Fibroblast of mammary gland (primary cell): ENCODE measurements at places on chromosomes 2 and 18.

DNA sequence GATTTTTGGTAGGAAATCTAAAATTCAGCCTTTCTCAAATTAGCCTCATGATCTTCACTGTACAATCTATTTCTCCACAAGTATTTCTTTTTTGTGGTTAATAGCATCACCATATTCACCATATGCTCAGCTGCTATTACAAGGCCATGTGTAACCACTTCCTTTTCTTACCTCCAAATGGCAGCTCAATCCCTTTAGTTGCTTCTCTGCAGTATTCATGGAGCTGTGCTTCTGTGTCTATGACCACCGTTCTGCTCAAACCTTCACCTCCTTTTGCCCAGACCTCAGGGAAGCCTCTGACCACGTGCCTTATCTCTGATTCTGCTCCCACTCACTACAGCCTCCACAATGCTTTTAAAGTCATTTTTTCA lies 126.7 kb upstream of the TMEM200C start:
- DNase-seq = peak; percentile 49

- no peak for DNase-seq
Measured at GRCh38 chr2:47159627-47160026, 4.5 kb upstream of the STPG4 start.

DNA sequence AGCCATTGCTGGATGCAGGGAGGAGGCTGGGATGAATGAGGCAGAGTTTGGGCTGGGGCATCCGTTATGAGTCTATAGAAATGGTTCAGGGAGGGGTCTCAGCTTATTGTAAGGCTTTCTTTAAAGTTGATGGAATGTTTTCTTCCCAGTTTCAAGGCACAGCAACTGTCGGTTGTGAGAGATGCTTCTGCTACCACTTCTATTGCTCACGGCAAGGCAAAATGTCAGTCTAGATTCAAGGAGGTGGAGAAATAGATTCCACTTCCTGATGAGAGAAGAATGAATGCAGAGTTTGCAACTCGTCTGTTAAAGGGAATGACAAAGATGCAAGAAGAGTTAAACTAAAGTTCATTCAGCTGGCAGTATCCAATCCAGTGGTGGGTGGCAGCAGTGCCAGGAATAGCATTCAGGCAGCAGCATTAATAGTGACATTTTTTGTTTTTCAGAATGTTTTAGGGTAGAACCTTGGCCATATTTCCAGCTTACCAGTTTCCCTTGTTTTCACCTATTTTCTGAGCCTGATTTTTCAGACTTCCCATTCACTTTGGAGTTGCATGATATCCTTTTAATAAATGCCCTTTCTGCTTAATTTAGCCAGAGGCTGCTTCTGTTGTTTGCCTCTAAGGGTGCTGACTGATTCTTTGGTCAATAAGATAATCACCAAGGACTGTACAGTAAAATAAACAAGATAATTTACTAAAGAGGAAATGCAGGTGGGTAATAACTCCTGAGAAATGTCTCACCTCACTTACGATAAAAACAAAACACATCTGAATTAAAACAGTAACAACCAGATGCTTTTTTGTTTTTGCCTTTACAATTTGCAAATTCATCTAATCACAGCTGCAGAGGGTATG lies 138.4 kb downstream of the RPIA start:
- DNase-seq = no peak

- no peak for DNase-seq
Measured at GRCh38 chr2:149224543-149224942, 105.8 kb upstream of the LYPD6 start.

DNA sequence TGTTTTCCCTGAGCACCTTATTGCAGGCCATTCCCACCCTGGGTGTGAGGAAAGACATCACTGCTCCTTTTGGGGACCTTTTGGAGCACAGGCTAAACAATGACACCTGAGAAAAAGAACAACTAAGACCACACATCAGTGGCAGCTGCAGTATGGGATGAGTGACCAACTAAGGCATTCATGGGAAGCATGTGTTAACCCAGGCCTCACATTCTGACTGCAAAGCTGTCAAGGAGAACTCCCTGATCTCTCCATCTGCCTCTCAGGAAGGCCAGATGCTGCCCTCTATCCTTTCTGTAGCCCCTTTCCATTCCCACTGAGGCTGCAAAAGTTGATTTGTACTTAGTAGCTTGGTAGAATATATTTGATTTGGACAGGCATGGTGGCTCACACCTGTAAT lies 277.7 kb upstream of the FBXO11 start:
- no peak for DNase-seq

- no peak for DNase-seq
Measured at GRCh38 chr18:26710470-26711096, 154.9 kb downstream of the AQP4 start.

- DNase-seq = peak; percentile 71
Measured at GRCh38 chr18:63162271-63163014, 157.1 kb downstream of the BCL2 start.

GRCh38 chr2:69741575-69742321 lies at the start of gene ANXA4:
TSS of gene ANXA4 (plus strand) at chr2:69742134. CDS start at chr2:69781566, 39,432 bp downstream.
- peak; percentile 80 for DNase-seq

GRCh38 chr2:202542142-202542541 lies 92.6 kb upstream of the FAM117B start:
- DNase-seq = no peak

GRCh38 chr2:3885629-3886628 lies 182.6 kb downstream of the DCDC2C start:
- no peak for DNase-seq

- peak; percentile 22 for DNase-seq
Measured at GRCh38 chr2:217337771-217338170, 477.9 kb upstream of the TNP1 start.

GRCh38 chr2:149446748-149447147 lies 116.4 kb downstream of the LYPD6 start:
- DNase-seq = no peak

GRCh38 chr2:23418461-23418911 lies 33.5 kb downstream of the KLHL29 start:
- DNase-seq = peak; percentile 93

DNA sequence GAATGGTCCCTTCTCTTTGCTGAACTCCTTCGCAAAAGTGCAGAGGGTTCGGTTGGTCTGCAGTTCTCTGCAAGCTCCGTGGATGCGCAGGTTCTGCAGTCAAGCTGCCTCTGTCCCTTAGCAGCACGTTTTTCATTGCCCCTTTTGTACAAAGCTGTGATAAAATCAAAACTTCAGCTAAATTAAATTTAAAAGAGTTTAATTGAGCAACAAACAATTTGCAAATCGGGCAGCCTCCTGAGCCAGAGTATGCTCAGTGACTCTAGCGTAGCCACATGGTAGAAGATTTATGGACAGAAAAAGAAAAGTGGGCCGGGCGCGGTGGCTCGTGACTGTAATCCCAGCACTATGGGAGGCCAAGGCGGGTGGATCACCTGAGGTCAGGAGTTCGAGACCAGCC lies 18.8 kb downstream of the TSN start:
- DNase-seq = no peak

- DNase-seq = no peak
Measured at GRCh38 chr18:23838233-23838632, 149.0 kb downstream of the LAMA3 start.

GRCh38 chr2:190716176-190716807 lies 67.4 kb downstream of the NAB1 start:
- no peak for DNase-seq

DNA sequence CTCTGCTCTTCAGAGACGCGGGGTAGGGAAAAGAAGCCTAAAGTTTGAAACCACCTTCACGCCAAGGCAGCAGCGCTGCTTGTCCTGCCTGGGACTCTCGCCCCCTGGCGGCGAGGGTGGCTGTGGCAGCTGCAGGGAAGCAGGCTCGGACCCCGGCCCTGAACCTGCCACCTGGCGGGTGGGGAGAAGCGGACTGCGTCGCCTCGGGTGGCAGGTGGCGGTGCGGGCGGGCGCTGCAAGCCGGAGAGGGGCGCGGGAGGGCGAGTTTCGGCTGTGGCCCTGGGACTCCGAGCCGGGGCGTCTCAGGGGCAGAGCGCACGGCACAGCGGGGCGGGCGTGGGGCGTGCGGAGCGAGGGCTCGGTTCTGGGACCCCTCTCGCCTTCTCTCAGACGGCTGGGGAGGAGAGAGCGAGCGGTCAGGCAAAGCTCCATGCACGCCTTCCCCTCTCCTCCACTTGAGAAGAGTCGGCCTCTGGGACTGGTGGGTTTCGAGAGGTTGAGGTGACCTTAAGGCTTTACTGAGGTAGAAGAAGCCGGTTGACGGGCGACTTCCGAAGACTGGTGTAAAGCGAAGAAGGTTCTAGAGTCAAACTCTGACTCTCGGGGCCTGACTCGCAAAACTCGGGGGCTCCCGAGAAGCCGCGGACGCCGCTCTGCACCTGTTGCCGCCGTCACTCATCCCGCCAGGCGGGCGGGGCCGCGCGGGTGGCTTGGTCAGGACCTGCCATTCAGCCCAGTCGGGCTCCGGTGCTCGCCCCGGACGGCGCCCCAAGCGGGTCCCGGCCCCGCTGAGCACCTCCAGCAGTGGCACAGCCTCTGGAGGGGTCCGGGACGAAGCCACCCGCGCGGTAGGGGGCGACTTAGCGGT lies 1.1 kb upstream of the BOLL start:
- DNase-seq = no peak

DNA sequence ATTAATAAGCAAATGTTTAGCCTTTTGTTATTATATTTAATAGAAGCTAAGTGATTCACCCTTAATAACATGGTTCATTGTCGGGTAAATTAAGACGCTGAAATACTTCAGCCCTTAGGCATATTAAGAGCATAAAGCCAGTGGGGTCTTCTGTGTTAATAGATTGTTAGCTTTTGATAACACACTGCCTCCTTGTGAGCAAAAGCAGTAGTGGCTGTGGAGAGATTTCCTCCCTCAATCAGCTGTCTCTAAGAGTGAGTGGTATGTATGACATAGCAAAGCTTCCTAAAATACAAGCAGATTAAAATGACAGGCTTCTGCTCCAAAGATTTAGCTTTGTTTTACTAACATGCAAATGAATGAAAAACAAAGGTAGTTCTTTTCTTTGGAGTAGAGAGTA lies 143.7 kb upstream of the SYT4 start:
- DNase-seq = no peak

GRCh38 chr2:136407117-136407951 lies 289.4 kb upstream of the CXCR4 start:
- DNase-seq = no peak

GRCh38 chr2:207182911-207183310 lies 17.2 kb upstream of the KLF7 start:
- peak; percentile 51 for DNase-seq

DNA sequence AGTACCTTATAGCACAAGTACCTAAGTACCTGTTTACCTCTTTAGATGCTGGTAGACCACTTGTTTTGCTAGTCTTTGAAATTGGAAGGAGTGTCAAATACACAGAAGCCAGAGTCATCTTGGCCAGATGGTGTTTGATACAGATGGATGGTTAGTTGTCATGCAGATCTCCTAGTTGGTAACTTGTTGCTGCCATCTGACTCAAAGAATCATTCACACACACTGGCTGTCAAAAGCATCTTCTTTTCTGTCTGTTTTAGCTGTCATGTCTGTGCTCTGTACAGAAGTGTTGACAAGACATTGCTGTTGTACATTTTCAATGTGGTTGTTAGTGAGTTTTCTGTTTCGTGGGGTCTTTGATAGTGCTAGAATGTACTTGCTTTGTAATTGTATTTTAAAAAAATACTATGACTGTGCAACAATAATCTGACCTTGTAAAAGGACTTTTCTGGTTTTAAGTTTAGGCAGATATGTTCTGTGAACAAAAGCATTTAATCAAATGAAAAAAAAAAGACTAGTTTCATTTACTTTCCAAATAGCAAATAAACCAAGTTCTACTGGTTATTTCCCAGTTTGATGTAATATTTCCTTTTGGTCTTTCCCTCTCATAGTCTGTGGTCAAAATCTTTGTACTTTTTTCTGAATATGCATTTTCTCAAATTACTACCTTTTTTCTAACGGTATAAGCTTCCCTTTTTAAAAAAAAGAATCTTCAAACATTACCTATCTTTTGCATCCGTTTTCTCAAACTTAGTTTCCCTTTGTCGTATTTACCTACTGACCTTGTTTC lies 39.9 kb downstream of the TANK start:
- DNase-seq = no peak

- DNase-seq = no peak
Measured at GRCh38 chr2:126910637-126911036, 11.9 kb downstream of the TEX51 start.

DNA sequence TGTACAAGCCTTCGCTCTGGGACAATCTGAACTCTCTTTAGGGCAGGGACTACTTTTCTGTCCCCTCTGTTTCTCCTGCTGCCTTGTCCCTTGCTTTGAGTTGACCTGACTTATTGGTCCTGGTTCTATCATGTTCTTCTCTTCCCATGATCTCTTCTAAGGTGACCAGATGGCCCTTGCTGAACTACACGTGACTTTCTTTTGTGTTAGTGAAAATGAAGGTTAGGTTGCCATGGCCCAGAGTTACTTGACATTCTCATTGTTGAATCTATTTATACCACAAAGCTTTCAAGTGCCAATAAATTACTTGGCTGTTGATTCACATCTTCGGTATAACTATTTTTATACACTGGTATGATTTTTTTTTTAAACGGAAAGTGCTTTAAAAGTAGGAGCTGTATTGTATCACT lies 24.4 kb downstream of the MRPL33 start:
- peak; percentile 41 for DNase-seq

GRCh38 chr2:207437524-207438143 lies 92.1 kb upstream of the CREB1 start:
- peak; percentile 63 for DNase-seq

DNA sequence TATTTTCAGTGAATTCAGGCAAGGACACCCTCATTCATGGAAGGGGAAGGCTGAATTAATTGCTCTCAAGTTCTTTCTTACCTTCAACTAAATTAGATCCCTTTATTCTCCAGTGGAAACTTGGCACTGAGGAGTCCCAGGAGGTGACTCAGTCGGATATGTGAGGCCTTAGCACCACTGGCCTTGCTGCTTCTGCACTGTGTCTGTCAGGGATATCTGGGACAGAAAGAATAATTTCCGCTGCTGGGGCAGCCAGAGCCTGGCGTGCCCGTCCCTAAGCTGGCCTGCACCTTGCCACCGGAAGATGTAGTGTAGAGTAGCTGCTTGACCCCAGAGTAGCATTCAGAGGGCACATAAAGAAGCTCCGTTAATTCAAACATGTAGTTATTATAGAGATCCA lies 53.4 kb downstream of the LIMS1 start:
- DNase-seq = peak; percentile 83

DNA sequence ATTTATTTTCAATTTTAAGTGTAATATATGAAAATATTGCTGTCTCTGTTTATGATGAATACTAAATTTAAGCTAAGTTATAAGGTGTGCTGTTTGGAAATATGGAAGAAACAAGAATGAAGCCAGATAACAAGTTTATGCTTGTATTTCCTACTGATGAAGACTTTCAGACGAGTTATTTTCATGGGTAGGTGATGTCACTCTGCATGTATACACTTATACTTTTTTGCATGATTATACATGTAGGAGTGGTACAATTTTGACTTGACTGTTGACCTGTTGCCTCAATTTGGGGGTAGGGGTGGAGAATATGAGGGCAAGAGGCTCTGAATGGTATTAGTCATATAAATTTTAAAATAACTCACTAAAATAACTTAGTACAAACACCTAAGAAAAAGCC lies 133.7 kb downstream of the HAUS1 start:
- no peak for DNase-seq

- no peak for DNase-seq
Measured at GRCh38 chr2:122368576-122369243, 613.3 kb downstream of the TSN start.
